Adrenal gland (tissue), 19 donors: ENCODE measurements at places on chromosomes 2 and 18.

GRCh38 chr2:12861344-12861930, 144.7 kb downstream of the TRIB2 start:
- DNase-seq = no peak

GRCh38 chr2:161100211-161100895, 59.9 kb upstream of the TANK start:
- no peak for DNase-seq

DNA sequence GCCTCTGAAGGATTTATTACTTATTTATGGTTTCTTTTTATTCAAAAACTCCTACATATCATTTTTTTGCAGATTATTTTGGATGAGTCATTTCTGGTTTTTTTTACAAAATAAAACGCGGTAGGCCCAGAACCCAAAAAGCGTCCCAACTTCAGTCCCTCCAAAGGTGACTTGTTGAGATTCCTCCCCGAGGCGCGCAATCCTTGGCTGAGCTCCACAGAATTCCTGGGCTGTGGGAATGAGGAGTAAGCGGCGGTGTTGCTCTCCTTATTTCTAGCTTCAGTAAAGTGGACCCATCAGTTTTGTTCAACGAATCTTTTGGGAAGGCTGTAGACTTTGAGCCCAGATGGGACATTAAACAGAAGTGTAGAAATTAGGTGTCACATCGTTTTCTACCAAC, 67.0 kb upstream of the RMP24 start:
- no peak for DNase-seq

- DNase-seq = peak; percentile 34
Observed at GRCh38 chr2:42854207-42854818, 61.9 kb upstream of the HAAO start.
